ENCODE measurements at places on chromosomes 3 and 15.
A peak's percentile ranks its signal among the peaks of the same experiment; 100 is the strongest.

DNA sequence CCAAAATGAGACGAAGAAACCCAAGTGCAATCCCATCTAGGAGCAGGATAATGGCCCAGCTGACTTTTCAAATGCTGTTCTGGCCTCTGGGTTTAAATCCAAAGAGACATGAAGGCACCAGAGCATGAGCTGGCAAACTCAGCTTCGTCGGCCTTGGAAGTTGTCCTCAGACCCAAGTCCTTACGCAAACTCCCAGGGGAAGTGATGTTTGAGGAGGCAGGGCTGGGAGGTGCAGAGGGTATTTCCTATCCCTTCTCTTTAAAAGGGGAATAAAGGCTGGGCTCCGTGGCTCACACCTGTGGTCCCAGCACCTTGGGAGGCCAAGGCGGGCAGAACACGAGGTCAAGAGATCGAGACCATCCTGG is 68.9 kb upstream of the HERC1 start:
- DNase-seq = no peak

- DNase-seq = no peak
These were observed 45.1 kb downstream of the RSL24D1 start for GRCh38 chr15:55151631-55152030.

GRCh38 chr3:184772667-184773272 is 39.2 kb upstream of the VPS8 start:
- DNase-seq = no peak

DNA sequence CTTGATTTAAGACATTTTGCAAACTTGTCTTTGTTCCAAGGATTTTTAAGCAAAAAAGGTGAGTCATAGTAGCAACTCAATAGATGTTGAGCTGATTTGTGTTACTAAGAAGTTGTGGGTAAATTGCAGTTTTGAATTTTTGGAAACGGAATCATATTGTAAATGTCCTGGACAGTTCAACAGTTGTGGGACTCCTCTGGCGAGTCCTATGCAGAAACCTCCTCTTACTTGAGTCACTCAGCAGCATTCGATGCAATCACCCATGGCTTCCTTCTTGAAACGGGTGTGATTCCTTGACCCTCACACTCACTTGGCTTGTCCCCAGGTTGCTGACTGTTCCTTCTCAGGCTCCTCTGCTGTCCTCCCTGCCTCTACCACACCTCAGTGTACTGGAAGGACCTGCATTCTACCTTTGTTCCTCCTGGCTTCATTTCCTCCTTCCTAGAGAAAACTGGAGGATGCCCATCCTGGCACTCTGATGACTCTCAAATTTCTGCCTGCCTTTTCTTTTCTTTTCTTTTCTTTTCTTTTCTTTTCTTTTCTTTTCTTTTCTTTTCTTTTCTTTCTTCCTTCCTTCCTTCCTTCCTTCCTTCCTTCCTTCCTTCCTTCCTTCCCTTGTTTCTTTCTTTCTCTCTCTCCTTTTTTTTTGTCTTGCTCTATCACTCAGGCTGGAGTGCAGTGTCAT is 52.8 kb upstream of the DGKG start:
- no peak for DNase-seq

DNA sequence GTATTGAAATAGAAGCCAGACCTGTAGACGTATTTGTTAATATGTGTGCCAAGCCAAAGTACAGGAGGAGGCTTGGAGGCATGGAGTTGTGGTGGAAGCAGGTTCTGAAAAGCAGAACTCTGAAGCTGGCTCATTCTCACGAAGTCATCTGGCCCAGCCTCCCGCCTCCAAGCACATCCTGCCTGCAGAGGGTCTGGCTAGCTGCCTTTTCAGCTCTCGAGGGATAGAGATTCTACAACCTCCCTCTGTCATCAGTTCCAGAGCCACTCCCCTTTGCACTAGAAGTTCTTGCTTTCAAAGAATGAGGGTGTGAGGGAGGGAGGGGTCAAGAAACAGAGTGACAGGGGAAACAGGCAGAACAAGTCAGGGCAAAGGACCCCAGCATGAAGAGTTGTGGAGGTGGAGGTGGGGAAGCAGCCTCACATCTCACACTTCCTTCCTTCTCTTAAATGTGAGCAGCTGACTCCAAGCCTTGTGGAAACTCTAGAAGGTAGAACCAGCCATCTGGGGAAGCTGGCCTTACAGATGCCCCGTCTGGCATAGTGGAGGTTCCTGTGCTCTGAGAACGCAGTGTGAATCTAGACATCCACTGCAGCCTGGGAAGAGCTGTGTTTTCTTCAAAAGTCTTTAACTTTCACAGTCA is 95.3 kb downstream of the SLC49A4 start:
- no peak for DNase-seq

DNA sequence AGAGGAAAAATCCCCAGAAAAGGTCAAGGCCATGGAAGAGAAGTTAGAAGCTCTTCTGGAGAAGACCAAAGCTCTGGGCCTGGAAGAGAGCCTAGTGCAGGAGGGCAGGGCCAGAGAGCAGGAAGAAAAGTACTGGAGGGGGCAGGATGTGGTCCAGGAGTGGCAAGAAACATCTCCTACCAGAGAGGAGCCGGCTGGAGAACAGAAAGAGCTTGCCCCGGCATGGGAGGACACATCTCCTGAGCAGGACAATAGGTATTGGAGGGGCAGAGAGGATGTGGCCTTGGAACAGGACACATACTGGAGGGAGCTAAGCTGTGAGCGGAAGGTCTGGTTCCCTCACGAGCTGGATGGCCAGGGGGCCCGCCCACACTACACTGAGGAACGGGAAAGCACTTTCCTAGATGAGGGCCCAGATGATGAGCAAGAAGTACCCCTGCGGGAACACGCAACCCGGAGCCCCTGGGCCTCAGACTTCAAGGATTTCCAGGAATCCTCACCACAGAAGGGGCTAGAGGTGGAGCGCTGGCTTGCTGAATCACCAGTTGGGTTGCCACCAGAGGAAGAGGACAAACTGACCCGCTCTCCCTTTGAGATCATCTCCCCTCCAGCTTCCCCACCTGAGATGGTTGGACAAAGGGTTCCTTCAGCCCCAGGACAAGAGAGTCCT is 9.0 kb downstream of the MAP1A start:
- DNase-seq = no peak

GRCh38 chr3:179630753-179631451 is 21.9 kb upstream of the USP13 start:
- no peak for DNase-seq

DNA sequence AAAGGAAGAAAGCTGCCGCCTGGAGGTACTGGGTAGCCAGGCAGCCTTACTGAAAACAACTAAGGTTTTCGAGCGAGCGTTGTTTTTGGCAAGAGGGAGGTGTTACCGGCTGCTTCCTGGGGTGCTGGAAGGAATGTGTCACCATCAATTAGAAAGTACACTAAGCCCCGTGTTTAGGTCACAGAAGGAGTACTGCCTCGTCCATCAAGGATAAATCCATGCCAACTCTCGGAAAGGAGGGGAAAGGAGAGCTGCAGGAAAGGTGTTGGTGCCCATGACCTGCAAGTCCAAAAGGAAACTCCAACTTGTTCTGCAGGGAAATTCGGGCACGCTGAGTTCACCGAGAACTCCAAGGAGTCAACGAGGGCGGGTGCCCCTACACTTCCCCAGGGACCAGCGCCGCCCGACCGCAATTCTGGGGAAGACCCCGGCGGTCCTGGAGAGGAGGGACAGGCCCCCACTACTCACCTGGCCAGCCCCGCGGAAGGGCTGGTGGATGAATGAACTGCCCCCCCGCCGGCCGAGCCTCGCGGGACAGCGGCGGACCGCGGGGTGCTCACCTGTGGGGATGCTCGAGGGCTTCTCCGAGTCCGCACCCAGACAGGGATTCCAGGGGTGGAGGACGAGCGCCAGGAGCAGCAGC is 542 bp downstream of the PLOD2 start:
- peak; percentile 86 for DNase-seq

- DNase-seq = no peak
These were observed 131.1 kb downstream of the ATP8B4 start for GRCh38 chr15:49987896-49988295.

GRCh38 chr3:125207949-125208568 is 4.5 kb downstream of the SLC12A8 start:
- no peak for DNase-seq

- DNase-seq = no peak
These were observed 2.6 kb upstream of the RBM15B start for GRCh38 chr3:51388286-51389029.

DNA sequence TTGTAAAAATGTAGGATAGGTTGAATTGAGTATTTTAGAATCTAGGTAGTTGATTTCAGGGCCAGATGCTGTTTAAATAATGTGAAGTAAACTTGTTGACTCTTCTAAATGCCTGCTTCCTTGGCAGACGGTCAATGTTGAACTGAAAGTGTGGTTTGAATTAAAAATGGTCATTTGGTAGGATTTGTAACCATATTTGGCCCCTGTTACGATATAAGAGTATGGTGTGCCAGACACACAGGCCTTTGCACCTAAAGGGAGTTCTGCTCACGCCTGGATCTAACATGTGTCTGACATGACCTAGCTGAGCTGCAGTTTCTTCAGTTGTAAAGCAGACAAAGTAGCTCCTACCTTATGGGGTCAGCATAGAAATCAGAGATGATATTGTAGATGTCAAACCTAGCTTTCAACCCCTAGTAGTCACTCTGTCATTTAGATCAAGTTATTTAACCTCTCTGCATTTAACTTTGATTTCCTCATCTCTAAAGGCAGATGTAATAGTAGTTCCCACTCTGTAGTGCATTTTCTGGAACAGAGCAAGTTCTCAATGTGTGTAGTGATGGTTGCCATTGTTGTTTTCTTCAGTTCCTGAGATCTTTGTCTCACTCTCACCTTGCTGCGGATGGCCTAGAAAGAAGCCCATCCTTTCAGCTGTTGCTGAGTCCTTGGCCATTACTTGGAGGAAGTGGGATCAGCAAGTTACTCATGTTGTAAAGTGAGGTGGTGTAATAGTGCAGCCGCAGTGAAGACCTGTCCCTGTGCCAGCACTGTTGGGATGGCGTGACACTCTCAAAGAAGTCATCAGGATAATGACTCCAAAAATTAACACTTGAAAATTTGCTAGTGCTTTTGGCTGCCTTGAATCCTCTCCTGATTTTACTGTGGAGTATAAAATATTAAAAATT is 90.2 kb downstream of the GHSR start:
- no peak for DNase-seq

All from SW 1271 (cell line).